ENCODE measurements at places on chromosomes 2 and 18. TPM values are rescaled to one million over a fixed set of nuclear protein-coding genes. Genes with fewer than 3 reads are reported as not detected.

LYG2 gene
- total RNA-seq = not detected

NEB gene
- total RNA-seq = 2.6 TPM

FSHR gene
- not detected for total RNA-seq

SLC4A3 gene
- total RNA-seq = 2.9 TPM

TMEM182 gene
- total RNA-seq = 4.0 TPM

C2orf42 gene
- 13.5 TPM for total RNA-seq

GNAL gene
- 0.58 TPM for total RNA-seq

CFAP65 gene
- total RNA-seq = not detected

KRTCAP3 gene
- not detected for total RNA-seq

ZNF519 gene
- 7.5 TPM for total RNA-seq

SH3YL1 gene
- total RNA-seq = 30.5 TPM

CBLN2 gene
- not detected for total RNA-seq

KCNG2 gene
- 0.13 TPM for total RNA-seq

ERMN gene
- total RNA-seq = 0.06 TPM

SH3BP4 gene
- 53.3 TPM for total RNA-seq

ITPRIPL1 gene
- 0.83 TPM for total RNA-seq

HOXD12 gene
- total RNA-seq = not detected

PSMG2 gene
- 92.8 TPM for total RNA-seq

CRYGC gene
- total RNA-seq = not detected

SRD5A2 gene
- not detected for total RNA-seq

BCL11A gene
- total RNA-seq = 0.13 TPM

SIGLEC15 gene
- 2.9 TPM for total RNA-seq

OXER1 gene
- 0.52 TPM for total RNA-seq

DAPL1 gene
- total RNA-seq = not detected

UGT1A10 gene
- total RNA-seq = not detected

BMP10 gene
- total RNA-seq = not detected

HNRNPA3 gene
- 67.6 TPM for total RNA-seq

FEV gene
- not detected for total RNA-seq

ALPG gene
- total RNA-seq = not detected

UGT1A9 gene
- total RNA-seq = not detected

GLI2 gene
- 0.64 TPM for total RNA-seq

PCGF1 gene
- 29.4 TPM for total RNA-seq

SCN7A gene
- total RNA-seq = 0.06 TPM

CNTNAP5 gene
- not detected for total RNA-seq

ITGA4 gene
- 19.2 TPM for total RNA-seq

CCT4 gene
- 205 TPM for total RNA-seq

HK2 gene
- total RNA-seq = 9.8 TPM

ZBTB7C gene
- 0.17 TPM for total RNA-seq

POTEI gene
- not detected for total RNA-seq

ACTG2 gene
- total RNA-seq = 2.3 TPM

SOX11 gene
- 12.1 TPM for total RNA-seq

CYS1 gene
- total RNA-seq = 0.13 TPM

AQP12B gene
- total RNA-seq = not detected

VIL1 gene
- total RNA-seq = not detected

TCF23 gene
- not detected for total RNA-seq

PPP1R1C gene
- total RNA-seq = 2.0 TPM
